ENCODE measurements at places on chromosomes 1 and 21.
A peak's percentile ranks its signal among the peaks of the same experiment; 100 is the strongest.

DNA sequence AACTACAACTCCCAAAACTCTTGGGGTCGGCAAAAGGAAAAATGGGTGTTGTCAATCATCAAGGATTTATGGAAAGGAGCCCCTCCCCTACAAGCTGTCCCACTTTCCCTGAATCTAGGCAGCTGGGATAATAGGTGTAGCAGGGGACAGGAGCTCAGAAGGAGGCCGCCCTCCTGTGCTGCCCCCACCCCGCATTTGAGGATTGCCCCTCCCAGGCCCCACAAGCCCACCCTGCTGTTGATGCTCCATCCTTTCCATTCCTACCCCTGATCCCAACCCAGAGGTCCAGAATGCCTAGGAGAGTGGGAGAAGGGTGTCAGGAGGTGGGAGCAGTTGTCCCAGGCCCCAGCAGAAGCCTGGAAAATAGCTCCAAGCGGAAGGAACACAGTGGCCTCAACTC is 1.9 kb upstream of the MRPL24 start:
- DNase-seq = no peak

- peak; percentile 90 for DNase-seq
These were observed 60.4 kb upstream of the C1orf53 start for GRCh38 chr1:197841883-197842553.

GRCh38 chr1:60133848-60134247 is 60.3 kb upstream of the C1orf87 start:
- no peak for DNase-seq

- DNase-seq = no peak
These were observed 9.0 kb upstream of the KCNE2 start for GRCh38 chr21:34354836-34355235.

DNA sequence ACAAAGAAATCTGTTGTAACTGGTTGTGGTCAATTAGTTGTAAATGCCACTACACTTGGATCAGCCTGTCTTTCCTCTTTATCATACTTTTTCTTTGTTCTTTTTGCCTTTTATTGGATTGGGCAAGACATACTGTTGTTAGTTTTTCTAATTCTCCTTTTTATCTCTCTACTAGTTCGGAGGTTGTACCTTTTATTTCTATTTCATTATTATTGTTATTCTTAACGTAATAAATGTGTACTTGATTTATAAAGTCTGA is 59.2 kb downstream of the IVNS1ABP start:
- no peak for DNase-seq

DNA sequence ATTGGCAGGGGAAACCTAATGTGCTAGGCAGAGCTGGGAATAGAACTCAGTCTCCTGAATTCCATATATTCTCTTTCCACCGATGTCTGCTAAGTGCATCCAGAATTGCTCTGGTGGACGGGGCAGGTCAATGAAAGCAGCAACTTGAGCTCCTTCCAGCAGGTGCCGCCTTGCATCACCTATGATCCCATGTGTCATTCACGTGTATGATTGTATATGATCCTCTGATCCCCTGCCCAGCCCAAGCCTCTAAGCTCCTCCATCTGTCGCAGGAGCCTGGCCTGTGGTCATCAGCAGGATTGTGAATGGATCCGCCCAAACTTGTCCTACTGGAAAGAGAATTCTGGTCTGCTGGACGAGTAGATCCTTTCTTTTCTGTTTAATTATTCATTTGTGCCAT is 13.1 kb downstream of the ACTA1 start:
- DNase-seq = no peak

DNA sequence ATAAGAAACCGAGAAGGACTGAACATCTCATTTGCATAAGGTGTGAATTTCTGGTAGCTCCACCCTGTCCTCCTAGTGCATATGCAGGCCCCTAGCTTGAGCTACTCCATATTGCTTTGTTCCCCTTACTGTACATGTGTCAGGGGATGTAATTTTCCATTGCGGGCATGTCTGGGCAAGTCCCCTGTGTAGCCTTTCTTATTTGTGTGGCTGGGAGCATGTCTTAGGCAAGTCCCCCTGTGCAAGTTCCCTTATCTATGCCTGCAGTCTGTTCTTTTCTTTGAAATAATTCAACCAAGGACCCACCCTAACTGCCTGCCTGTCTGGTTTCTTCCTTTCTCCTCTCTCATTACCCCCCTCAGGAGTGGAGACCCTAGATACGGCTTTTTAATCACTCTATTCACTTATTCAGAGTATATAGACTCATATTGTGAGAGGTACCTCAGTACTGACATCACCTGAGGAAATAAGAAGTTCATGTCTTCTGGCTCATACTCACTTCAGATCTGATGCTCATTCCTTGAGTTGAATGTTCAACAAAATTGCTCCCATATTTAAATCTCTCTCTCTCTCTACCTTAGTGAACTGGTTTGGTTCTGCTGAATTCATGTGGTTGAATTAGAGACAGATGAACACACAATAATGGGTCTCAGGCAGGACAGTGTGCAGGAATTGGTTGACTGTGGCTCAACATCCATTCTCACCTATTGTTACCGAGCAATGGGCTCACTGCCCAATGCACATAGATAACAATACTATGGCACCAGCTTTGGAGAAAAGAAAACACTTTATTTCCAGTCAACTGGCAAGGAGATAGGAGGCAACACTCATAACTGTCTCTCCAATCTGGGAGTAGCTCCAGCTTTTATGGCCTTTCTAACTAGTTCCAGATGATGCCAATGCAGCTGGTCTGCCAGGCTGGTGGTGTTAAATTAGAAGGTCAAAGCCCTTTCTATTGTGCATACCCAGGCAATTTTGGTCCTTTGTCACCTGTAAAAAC is 27.9 kb upstream of the NPL start:
- no peak for DNase-seq

DNA sequence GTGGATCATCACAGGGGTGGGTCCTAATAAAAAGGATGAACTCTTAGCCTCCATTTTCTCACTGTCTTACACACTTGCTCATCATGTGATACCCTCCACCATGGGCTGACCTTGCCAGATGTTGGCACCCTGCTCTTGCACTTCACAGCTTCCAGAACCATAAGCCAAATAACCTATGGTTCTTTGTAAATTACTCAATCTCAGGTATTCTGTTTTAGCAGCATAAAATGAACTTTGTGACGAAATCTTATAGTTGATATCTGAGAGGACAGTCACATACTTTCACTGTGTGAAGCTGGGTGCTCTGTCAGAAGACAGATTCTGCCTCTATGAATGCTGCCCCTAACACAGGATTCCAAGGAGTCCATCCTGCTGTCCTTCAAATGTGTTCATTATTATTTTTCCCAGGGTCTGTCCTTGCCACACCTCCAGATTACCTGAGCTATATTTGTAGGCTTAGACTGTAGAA is 13.8 kb downstream of the DUSP10 start:
- DNase-seq = no peak

- peak; percentile 86 for DNase-seq
These were observed 5.2 kb upstream of the LRRC8D start for GRCh38 chr1:89815611-89816010.

DNA sequence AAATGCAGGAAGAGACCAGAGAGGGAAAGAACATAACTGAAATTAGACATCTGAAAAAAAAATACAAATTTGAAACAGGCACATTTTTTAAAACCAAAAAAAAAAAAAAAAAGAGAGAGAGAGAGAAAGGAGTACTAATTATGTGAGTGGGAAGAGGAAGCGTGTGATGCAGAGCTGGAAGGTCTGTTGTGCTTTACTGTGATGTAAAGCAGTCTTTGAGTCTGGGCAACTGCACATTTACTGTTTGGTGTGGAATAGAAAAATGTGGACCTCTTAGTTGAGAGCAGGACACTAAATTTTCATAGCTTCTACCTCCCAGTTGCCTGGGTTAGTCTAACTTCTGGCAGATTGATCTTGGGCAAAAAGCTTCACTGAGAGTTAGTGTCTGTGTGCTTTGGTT is 16.5 kb downstream of the LHX9 start:
- no peak for DNase-seq

GRCh38 chr1:32345289-32345827 is 9.3 kb upstream of the MARCKSL1 start:
- peak; percentile 19 for DNase-seq

DNA sequence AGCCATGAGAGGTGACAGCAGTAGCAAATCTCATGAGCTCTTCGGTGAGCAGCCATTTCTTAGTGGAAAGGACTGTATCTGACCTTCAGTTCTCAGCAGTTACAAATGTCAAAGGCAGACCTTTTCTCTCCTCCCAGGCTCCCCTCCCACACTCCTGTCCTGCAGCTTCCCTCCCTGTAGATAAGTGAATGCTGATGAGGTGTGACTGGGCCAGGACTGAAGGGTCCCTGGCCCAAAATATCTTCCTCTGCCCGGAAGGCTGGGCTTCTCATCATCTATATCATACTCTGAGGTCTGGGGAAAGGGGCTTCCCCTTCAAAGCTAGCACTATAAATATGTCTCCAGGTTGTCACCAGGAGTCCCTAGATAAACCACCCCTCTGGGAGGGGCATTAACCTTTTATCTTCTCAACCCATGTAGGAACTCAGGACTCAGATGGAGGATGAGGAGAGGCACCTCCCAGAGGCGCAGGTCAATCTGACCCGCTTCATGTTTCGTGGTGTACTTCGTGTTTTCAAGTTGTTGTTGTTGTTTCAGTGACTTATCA is 3.6 kb upstream of the ADAMTSL4 start:
- no peak for DNase-seq

DNA sequence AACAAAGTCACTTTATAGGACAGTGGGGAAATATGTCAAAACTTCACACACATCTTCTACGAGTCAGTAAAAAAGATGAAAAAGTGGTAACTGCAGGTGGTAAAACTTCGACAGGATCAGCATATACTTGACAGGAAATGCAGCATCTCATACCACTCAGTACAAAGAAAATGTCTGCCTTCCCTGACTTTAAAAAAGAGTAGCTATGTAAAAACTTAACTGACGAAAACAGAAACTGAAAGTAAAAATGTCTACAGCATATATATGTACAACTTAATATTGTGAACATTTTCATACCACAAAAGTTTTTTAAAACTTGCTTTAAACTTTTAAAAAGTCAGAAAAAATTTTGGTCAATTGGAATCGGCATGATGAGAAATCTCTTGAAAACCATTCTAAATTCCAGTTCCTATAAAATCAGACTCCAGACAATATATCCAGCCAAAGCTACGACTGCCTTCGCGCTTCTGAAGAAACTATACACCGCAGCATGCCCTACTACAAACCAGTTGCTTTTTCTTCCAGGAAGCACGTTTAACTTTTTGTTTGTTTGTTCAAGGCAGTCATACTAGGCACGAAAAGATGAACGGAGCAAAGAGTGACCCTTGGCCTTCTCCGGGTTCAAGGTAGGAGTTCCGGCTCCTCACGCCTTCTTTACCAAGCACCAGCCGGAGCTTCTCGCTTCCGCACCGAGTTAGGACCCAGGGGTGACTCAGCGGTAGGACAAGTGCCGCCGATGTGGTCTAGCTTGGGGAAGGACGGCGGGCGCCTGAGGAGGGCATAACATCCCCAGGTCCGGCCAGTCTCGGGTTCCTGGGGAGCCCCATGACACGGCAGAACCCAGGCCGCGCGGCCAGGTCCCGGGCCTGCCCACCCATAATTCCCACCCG is 612 bp downstream of the PSMA5 start:
- DNase-seq = peak; percentile 75

DNA sequence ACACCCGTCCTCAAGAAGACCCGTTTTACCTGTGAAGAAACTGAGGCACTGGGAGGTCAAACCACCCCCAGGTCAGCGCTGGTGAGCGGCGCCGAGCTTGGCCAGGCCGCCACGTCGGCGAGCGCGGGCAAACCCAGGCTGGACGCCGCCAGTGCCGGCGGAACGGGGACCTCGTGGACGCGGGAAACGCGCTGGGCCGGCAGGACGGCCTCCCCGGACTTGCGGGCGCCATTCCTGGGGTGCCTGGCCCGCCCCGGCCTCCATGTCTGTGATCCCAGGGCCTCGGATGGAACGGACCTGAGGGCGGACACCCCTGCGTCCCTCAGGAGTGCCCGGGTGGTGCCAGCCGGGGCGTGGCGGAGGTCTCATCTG is 764 bp upstream of the SUMO3 start:
- no peak for DNase-seq

DNA sequence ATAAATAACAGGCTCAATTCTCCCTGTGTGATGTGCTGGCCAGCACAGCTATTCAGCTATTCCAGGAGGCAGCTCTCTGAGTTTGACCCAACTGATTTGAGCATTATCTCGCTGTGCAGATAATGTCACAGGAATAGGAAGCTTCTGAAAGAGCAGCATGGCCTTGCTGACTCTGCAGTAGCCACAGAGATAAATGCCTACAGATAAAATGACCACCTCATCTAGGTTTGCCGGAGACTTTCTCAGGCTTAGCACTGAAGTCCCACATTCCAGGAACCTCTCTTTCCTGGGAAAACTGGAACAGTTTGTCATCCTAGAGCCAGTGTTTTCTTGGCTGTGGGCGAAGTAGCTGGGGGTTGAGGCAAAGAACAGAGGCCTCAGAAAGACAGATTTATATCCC is 98.9 kb downstream of the MRPL39 start:
- no peak for DNase-seq

DNA sequence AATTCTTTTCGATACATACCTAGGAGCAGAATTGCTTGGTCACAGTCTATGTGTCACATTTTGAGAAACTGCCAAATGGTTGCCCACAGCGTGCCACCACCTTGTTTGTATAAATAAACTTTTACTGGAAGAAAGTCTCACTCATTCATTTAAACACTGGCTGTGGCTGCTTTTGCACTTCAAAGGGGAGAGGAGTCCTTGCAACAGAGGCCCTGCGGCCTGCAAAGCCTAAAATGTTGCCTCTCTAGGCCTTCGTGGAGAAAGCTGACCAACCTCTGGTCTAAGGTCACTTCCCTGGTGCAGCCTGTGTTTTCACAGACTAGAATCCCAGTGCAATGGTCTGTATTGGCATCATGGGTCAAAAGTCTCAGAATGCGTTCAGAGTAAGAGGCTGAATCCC is 8.3 kb downstream of the RIPK4 start:
- DNase-seq = no peak

GRCh38 chr1:81660286-81660685 is 140.4 kb upstream of the ADGRL2 start:
- DNase-seq = no peak

GRCh38 chr21:46124926-46125845 is 27.3 kb downstream of the COL6A2 start:
- DNase-seq = no peak

DNA sequence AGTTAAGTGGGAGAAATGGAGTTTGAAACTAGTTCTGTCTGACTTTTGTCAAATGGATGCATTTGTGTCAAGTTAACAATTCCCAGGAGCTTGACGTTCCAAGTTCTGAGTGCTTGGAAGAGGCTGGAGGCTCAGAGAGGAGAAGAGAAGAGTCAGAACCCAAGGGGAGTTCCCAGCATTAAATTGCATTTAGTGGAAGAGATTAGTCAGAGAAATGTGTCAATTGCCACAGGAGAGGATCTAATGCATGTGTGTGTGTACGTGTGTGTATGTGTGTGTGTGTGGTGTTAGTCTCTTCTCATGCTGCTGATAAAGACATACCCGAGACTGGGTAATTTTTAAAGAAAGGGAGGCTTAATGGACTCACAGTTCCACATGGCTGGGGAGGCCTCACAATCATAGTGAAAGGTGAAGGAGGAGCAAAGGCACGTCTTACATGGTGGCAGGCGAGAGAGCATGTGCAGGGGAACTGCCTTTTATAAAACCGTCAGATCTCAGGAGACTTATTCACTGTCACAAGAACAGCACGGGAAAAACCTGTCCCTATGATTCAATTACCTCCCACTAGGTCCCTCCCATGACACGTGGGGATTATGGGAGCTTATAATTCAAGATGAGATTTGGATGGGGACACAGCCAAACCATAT is 101.5 kb upstream of the TMEM51 start:
- no peak for DNase-seq

GRCh38 chr1:206739411-206740076 is 31.0 kb upstream of the IL19 start:
- DNase-seq = peak; percentile 79
